ENCODE measurements at places on chromosomes 1 and 21.

GRCh38 chr1:118075116-118075515 lies 109.9 kb downstream of the SPAG17 start:
- DNase-seq = no peak

DNA sequence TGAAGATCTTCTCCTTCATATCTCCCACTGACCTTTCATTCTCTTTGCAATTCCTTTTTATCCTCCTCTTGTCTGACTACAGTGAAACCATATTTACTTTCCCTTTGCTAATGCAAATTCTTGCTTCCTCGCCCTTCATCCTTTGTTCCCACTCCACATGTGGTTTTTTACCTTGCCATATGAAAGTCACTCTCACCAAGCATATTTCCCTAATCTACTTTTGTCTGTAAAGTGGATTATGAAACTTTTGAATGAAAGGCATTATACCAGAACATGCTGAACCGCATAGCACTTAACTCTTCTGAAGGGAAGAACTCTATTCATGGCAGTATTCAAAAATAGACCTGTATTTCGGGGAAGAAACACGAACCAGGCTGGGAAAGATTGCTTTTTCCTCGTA lies 8.0 kb upstream of the TMPRSS15 start:
- no peak for DNase-seq

DNA sequence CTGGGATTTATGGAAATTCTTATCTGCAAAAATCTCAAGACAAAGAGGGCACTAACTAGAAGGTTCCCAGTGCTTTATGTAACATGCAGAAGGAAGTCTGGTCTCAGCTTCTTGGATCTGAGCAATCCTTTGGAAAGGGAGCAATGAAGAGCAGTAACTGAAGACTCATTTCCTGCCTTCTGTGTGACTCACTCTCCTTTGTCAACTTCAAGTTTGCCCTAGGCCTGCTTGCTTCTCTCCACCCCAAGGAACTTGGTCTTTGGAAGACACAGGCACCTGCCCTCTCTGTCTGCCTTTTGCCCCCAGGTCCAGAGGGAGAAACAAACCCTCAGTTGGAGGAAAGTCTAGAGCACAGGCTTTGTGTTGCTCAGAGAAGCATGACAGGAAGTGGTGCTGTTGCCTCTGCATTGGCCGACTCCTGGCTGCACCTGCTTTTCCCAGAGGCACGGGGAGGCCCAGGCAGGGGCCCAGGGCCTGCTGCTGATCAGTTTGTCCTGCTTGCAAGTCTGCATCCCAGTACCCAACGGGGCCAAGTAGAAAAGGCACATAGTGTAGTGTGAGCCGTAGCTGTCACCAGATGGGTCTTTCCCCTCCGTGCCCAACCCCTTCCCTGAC lies 137.2 kb downstream of the DHRS3 start:
- DNase-seq = no peak

DNA sequence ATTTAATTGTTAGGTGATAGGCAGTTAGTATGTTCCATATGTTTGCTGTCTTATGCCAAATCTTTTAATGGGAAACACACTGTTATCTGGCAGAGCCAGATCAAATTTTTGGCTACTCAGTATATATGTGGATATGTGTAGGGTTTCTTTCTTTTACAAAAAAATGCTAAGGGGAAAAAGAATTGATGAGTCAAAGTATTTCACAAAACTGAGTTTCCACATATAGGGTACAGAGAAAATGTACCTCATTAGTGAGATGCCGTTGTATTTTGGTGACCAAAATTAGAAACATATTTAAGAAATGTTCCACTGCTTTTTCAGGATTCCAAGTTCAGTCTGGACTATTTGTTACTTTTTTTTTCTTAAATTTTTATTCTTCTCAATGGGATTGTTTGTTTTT lies 201.2 kb upstream of the PTGFR start:
- DNase-seq = no peak

Measured in spinal cord (tissue), 10 donors.